ENCODE measurements at places on chromosomes 3 and 15. TPM values are rescaled to one million over a fixed set of nuclear protein-coding genes. Genes with fewer than 3 reads are reported as not detected.

DNA sequence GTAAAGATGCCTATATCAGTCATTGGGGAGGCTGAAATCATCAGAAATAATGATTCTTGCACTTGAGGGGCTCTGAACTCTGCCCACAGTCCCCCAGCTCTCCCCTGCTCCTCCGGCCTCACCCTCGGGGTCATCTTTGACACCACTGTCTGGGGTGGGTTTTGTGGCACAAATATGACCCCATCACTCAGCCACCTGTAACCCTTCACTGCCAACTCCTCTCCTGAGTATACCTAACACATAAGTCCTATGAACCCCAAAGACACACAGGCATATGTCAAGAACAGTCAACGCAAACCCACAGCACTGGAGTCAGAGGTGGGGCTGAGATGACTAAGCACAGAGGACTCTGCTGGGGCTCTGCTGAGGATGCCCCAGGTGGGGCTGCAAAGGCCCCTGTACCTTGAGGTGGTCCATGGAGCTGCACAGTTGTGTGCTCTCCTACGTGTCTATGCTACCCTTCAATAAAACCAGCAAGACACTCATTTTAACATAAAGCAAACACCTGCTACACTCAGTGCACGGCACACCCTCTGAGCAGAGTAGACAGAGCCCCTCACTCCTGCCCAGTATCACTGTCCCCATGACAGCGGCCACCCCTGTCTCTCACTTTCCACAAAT lies 29.9 kb downstream of the SLC41A3 start:
- DNase-seq: no peak

DNA sequence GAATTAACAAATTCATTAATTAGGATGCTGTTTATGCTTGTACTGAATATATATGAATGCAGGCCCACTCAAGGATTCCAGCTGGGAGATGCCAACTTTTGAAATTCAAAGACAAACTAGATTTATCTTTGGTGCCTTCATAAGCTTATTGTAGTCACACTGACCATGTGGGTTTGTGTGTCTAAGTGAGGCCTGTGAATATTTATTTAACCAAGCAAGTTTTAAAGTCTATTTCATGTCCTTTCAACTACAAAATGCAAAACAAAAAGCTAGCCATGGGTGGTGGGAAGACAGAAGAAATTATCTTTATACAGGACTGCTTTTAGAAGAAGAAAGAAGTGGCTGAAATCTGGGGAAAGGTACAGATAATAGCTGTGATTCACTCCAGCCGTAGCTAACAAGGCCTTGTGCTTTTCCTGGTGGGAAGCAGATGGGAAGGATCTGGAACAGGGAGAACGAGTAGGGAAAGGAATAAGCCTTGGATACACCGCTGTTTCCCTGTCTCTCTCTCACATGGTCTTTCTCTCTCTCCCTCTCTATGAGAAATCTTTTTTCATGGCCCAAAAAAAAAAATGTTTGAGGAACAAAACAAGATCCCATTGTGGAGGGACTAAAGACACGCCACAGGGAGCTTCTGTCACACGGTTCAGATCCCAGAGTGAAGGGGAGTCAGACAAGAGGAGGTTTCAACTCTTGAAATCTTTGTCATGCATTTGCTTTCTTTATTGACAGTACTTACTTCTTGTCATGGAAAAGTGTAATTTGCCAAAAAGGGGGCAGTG lies 225.5 kb downstream of the RORA start:
- no peak for DNase-seq

GRCh38 chr15:76057332-76058000 lies 2.3 kb upstream of the TMEM266 start:
- DNase-seq: peak; percentile 57

- no peak for DNase-seq
Measured at GRCh38 chr3:128725547-128726022, 398 bp upstream of the RAB7A start.

- DNase-seq: no peak
Measured at GRCh38 chr3:30269751-30270445, 336.5 kb upstream of the TGFBR2 start.

- no peak for DNase-seq
Measured at GRCh38 chr15:54227569-54227968, 249.3 kb downstream of the UNC13C start.

Gene ASB14
- 0.56 TPM for polyA plus RNA-seq

DNA sequence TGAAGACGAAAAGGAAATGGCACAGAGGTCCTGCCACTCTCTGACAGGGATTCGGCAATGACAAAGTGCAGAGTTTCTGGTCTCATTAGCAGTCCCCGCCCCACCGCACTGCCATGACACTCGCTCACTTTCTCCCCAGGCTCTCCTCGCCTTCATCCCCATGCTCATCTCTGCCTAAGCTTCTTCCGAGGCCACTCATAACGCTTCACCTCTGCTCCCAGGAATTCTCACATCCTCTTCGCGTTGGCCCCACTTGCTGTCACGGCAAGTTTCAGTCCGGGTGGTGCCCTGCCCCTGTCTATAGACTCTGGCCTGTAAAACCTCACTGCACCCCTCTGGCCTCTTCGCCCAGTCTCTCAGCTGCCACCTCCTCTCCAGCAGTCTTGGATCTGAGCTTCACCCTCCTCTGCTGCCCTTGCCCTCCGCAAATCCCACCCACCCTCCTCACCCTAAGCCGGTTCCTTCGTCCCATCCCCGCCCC lies 654 bp downstream of the RUBCN start:
- DNase-seq: peak; percentile 33
